ENCODE measurements at places on chromosomes 1 and 21. TPM values are rescaled to one million over a fixed set of nuclear protein-coding genes. Genes with fewer than 3 reads are reported as not detected.

GRCh38 chr1:18944810-18945209, 11.7 kb downstream of the IFFO2 start:
- no peaks in the 10 kb centered on the region for H3K36me3 ChIP-seq
- no peak overlapping the region for H3K27ac ChIP-seq
- no peak for DNase-seq
- H3K4me3 ChIP-seq: no peak overlapping the region

DNA sequence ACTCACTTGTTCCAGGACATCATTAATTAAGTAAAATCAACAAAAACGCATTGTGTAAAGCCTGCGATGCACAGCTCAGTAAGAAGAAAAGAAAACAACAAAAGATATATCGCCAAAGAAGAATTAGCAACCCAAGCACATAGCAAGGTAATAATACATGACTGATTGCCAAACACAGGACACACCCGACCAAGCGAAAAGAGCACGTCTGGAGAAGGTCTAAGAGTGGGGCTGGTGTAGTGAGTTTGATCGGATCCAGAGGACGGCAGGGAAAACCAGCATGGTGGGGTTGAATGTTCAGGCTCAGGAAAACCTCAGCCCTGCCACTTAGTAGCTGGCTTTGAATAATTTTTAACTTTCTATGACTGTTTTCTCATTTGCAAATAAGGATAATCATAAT, 69.8 kb downstream of the JAK1 start:
- H3K4me3 ChIP-seq: no peak overlapping the region
- H3K27me3 ChIP-seq: no peaks in the 10 kb centered on the region
- H3K36me3 ChIP-seq: no peaks in the 10 kb centered on the region
- no peak for DNase-seq
- H3K4me1 ChIP-seq: peaks cover 46% of the 10 kb centered on the region
- H3K27ac ChIP-seq: peak overlapping the region; percentile 95

DNA sequence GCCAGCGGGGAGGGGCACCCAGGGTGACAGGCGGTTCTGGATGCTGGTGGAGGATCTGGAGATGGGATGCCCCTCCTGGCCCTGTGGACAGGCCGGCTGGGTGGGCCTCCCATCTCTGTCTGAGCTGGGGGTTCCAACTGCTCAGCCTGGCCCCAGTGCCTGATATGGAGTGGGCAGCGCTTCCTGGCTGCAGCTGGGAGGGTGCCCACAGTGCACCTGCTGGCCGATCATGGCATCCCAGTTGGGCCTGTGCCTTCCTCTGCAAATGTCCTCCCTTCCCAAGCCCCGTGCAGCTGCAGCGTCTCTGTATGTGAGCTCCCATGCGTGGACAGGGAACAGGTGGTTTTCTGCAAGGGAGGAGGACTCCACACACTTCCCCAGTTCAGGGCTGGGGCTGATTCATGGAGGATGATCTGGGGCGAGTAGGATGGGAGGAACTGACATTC, 2.1 kb downstream of the PFKL start:
- 0 out of 2 replicates have a peak, but pooled peaks cover 12% of the 10 kb centered on the region for H3K4me1 ChIP-seq
- H3K27ac ChIP-seq: no peak overlapping the region
- no peak for DNase-seq
- H3K27me3 ChIP-seq: no peaks in the 10 kb centered on the region
- H3K36me3 ChIP-seq: no peaks in the 10 kb centered on the region
- H3K4me3 ChIP-seq: no peak overlapping the region

DNA sequence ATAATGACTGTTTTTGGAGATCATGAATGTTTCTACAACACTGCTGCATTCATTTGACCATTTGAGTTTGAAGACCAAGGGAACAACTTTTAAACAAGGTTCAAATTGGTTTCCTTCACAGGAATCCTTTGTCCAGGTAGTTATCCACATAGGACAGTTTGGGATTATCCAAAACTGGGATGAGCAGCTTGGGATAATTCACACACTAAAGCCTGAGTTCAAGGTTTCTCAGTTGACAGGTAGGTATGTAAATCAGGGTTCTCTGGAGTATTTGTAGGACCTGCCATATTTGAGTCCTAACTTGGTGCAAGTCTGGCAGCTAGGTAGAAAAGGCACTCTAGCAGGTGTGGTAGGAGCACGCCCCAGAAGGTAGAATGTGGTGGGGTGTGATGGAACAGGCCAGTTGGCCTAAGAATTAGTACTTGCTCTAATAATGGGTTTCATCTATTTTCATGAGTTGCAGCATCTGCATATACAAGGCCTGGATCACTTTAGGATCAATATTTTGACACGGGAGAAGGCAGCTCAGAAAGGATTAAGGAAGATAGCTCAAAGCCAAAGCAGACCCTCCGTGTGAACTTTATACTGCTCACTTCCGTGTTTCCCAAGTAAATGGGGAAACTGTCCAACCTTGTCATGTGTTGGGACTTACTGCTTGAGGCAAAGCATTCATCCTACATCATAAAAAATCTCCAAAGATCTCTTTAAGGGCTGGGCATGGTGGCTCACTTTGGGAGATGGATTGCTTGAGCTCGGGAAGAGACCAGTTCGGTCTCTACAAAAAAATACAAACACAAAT, 14.1 kb upstream of the RAB42 start:
- H3K4me3 ChIP-seq: no peak overlapping the region
- no peak for DNase-seq
- H3K27me3 ChIP-seq: no peaks in the 10 kb centered on the region
- H3K27ac ChIP-seq: peak overlapping the region; percentile 22
- peaks cover 28% of the 10 kb centered on the region for H3K36me3 ChIP-seq
- peaks cover 9% of the 10 kb centered on the region for H3K4me1 ChIP-seq

DNA sequence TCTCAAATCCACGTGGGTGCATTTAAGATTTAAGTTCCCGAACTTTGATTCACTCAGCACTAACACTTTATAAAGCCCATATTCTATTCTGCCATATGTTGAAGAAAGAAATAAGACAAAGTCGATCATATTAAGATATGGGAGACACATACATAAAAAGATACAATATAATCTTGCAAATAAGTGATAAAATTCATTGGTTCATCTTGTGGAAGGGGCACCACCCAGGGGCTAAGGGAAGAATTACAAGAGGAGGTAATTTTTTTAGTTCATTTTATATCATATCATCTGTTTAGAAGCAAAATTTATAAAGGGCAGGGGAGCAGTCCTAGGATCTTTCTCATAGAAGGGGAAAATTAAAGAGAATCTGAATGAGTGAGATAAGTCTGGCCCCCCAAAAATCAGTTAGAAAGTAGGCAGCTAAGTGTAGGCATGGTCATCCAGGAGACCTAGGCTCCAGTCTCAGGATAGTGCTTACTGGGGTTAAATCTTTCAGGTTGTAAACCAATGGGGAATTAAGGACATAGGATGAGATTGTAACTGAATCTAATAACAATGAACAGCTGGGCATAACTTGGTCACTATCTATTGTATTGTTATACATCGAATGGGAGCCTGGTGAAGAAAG, 124.2 kb upstream of the L1TD1 start:
- no peak overlapping the region for H3K27ac ChIP-seq
- peaks cover 4% of the 10 kb centered on the region for H3K36me3 ChIP-seq
- H3K27me3 ChIP-seq: no peaks in the 10 kb centered on the region
- no peak overlapping the region for H3K4me3 ChIP-seq

GRCh38 chr1:117388328-117388727, 21.1 kb downstream of the MAN1A2 start:
- H3K27ac ChIP-seq: no peak overlapping the region
- DNase-seq: no peak
- no peak overlapping the region for H3K4me3 ChIP-seq
- no peaks in the 10 kb centered on the region for H3K4me1 ChIP-seq
- no peaks in the 10 kb centered on the region for H3K27me3 ChIP-seq

DNA sequence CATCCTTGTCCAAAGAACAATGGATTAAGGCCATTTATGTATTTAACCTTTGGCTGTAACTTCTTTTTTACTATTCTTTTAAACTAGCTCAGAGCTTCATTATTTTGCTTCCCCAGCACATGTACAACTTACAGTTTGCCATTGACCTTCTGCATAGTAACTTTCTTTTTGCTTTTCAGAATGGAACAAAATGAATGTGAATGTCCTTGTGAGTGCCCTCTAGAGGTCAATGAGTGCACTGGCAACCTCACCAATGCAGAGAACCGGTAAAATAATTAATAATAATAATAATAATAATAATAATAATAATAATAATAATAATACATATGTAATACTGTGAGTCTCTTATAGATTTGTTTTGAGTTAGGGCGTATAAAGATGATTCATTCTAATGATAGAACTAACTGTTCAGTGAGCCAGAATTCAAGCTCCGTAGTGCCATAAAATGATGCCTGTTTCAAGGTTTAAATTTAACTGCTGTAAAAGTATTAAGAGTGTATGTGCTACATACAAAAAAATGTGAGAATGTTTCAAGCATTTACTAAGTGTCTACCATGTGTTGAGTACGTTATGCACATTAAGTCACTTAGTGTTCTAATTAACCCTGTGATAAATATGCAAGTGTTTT, 69.0 kb upstream of the RAVER2 start:
- H3K4me1 ChIP-seq: no peaks in the 10 kb centered on the region
- no peak for DNase-seq
- no peak overlapping the region for H3K4me3 ChIP-seq
- H3K27ac ChIP-seq: no peak overlapping the region

GRCh38 chr1:83958704-83959103, 40.2 kb downstream of the TTLL7 start:
- H3K36me3 ChIP-seq: no peaks in the 10 kb centered on the region
- H3K27ac ChIP-seq: no peak overlapping the region
- H3K27me3 ChIP-seq: no peaks in the 10 kb centered on the region

DNA sequence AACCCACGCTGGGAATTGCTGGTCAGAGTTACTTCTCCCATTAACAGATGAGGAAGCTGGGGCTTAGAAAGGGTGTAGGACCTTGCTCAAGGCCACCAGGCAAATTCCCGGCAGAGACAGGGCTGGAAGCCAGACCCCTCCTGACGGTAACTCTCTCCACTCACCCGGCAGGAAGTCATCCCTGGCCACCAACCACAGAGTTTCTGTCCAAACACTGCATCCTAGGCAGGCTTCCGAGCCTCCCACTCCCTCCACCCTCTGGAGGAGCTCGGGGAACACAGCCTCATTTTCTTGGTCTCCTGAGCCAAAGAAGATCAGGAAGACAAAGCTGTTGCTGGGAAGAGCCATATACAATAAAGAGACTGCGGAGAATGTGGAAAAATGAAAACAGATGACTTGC, 25.0 kb upstream of the ZNF436 start:
- no peaks in the 10 kb centered on the region for H3K27me3 ChIP-seq
- no peak for DNase-seq
- H3K4me3 ChIP-seq: no peak overlapping the region
- 0 out of 2 replicates have a peak, but pooled peaks cover 10% of the 10 kb centered on the region for H3K4me1 ChIP-seq
- H3K27ac ChIP-seq: no peak overlapping the region
- H3K36me3 ChIP-seq: no peaks in the 10 kb centered on the region

DNA sequence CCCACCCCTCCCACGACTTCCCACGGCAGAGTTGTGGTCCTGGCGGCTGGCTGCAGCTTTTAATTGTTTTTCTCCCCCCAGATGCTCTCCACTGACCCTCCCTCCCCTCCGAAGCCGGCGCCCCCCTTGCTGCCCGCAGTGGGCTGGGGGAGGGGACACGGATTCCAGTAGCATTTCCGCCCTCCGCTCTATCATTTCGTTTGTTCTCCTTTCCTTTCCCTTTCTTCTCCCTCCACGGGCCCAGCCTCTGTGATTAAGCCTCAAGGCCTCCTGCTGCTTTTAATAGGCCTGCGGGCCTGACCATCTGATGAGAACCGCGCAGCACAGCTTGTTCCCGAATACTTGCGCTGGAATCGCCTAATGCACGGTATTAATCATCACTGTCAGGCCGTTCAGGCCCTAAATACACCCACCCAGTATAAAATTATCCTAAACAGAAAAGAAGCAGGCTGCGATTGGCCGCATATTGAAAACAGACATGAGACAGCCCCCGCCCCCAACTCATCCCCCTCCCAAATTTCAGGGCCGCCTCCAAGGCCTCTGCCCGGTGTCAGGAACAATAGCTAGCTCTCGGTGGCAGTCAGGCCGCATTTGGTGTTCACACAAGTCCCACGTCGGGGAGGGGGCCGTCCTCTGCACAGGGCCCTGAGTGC, 102.0 kb upstream of the ARHGEF16 start:
- no peak overlapping the region for H3K27ac ChIP-seq
- peaks cover 98% of the 10 kb centered on the region for H3K27me3 ChIP-seq
- H3K4me1 ChIP-seq: no peaks in the 10 kb centered on the region
- no peak for DNase-seq

The AIRE gene
- not detected for total RNA-seq

The ARHGAP30 gene
- 0.46 TPM for total RNA-seq
